Renal cortical epithelial cell (primary cell): ENCODE measurements at places on chromosomes 3 and 15.
A peak's percentile ranks its signal among the peaks of the same experiment; 100 is the strongest.

DNA sequence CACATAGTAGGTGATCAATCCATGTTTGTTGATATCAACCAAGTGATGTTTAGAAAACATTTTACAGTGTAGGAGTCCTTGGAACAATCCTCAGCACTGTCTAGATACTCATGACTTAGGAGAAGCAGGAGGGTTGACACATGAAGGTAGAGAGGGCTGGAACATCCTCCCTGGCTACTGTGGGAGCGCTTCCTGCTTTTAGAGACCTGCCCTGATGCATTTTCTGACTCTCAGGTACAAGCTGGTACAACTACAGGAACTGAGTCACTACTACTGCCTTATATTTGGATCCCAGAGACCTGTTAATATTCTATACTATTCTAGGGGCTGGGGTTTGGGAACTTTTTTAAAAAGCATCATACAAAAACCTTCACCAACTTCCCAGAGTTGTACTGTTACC, 20.1 kb downstream of the GPR156 start:
- no peak for DNase-seq

GRCh38 chr3:61935814-61936213, 374.4 kb downstream of the PTPRG start:
- no peak for DNase-seq

DNA sequence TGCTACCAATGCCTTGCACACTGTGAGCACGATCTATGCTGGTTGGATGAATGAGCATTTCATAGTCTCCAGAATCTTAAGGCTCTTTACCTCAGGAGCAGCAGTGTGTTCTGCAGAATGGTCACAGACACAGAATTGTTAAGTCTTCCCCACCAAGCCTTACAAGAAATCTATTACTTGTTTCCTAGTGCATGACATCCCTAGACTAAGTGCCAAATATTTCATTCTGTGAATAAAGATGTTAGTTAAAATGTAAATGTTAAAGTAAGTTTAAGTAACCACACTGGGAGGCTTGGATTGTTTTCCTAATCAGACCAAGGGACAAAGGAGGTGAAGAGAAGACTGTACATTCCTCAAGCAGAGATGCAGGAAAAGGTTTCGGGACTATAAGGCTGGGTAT, 4.1 kb upstream of the TNFSF10 start:
- peak; percentile 73 for DNase-seq

DNA sequence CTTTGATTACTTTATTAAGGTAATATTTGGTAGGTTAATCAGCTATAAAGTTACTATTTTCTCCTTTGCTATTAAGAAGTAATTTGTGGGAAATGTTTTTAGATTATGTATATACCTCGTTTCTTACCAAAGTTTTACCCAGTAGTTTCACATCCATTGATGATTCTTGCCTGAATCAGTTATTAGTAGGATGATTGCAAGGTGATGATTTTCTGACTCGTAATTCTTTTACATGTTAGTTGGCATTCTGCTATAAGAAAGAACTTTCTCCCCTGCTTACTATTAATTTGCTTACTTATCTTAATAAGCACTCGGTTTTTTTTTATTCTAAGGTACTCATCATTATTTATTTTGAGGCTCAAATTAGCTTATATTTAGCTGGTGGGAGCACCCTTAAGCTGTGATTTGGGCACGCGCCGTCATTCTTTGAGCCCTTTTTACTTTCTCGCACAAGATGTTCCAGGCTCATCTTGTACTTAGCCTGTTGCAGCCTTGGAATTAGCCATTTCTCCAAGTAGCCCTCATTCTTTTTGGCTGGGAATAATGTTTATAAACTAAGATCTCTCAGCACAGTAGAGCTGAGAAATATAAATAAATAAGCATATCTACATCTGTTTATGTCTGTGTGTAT, 15.3 kb downstream of the USP3 start:
- no peak for DNase-seq

DNA sequence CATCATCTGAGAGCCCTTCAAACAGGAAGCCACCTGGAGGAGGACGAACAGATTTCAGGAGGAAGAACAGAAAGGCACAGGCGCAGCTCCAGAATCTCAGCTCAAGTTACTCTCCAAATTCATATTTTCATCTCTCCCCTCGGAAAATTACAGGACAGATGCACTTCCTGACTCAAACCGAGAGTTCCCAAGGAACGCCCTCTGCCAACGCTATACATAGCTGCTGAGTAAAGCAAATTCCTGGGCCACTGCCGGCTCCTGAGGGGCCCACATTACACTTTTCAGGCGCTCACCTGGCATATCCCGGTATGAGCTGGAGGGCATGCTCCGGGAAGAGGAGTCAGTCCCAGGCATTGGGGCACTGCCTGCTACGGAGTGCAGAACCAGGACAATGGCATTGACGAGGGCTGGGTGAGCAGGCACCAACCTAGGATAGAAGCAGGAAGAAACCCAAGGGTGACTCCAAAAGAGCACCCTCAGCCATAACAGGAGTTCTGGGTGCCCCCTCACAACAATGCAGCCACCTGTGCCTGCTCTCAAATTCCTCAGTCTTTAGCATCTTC, 11.2 kb downstream of the UBL7 start:
- no peak for DNase-seq

DNA sequence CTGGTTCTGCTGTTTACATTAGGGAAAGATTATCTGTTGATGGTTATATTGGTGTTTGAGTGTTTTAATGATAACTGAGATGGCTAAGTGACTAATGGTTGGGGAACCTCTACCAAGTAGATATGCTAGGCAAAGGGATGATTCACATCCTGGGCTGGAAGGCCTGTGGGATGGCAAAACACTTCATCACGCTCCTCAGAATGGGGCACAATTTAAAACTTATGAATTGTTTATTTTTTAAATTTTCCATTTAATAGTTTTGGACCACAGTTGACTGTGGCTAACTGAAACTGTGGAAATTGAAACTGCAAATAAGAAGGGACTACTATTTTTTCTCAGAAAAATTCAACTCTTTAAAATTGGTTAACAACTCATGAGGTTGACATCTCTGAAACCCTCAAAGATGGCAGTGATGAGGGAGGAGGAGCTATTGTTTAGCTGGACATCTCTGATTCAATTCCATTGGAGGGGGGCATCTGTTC, 100.5 kb upstream of the ZBED2 start:
- DNase-seq: peak; percentile 72

DNA sequence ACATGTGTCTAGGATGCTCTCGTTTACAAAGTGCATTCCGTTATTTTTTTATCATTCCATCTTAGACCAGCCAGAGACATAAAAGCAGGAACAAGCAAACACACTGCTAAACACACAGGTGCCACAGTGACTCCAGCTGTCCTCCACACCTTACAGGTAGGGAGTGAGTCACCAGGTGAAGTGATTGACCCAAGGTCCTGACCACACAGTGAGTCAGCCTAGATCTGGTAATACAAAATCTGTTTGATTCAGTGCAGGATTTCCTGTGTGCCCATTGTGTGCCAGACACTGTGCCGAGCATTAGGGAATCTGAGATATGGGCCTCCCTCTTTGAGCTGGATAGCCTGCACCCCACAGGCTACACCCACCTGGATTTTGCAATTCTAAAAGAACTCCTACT, 16.7 kb upstream of the BFSP2 start:
- DNase-seq: peak; percentile 47

- no peak for DNase-seq
Measured at GRCh38 chr15:44769521-44769920, 33.2 kb downstream of the TRIM69 start.

DNA sequence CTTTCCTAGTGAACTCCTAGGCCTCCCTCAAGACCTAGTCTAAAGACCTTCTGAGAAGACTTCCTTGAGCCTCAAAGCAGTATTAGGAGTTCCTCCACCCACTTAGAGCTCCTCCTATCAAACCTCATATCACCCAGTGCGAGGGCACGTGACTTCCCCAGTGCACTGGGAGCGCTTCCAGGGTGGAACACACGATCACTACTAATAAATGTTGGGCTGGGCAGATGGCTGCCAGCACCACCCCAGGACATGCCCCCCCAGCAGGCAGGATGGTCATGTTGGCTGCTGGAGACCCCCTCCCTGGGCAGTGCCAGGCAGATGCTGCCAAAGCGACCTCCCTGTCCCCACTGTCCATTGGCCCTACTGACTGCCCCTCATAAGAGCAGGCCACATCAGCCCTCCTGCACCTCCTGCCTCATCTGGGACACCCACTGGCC, 8.5 kb upstream of the PLXND1 start:
- DNase-seq: no peak

DNA sequence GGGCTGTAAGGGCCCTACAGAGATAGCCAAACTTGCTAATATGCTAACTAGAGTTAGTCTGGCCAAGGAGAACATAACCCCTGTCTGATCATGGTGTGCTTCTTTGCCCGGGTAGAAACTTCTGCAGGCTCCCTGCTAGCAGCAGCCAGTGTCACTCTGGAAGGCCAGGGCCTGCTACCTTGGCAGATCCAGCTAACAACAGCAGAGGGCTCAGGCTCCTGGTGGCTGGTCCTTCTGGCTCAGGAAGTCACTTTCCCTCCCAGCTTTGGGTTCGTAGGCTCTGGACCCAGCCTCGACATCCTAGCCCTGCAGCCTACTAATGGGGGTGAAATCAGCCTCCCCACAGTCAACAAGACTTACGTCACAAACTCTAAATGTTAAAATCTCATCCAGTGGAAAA, 373.7 kb upstream of the RGMA start:
- no peak for DNase-seq
